Omental fat pad (tissue), 4 donors: ENCODE measurements at places on chromosomes 7 and 10.

DNA sequence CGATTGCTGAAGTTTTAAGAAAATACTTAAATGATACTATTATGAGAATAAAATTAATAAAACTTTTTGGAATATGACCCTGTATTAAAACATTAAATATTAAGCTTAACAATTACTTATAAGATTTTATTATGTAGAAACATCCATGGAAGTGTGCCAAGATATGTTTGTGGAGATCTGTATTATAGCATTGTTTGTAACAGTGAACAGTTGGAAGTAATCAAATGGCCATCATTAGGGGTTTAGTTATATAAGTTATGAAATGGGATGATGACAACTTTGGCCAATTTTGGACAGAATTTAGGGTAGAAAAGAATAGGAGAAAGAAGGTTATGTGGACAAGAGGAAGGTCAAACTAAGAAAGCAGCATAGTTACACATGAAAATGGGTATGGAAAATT lies 88.0 kb downstream of the AKAP9 start:
- DNase-seq, result no peak

- DNase-seq, result no peak
These were observed 10.1 kb downstream of the LIMK1 start for GRCh38 chr7:74093671-74094223.

DNA sequence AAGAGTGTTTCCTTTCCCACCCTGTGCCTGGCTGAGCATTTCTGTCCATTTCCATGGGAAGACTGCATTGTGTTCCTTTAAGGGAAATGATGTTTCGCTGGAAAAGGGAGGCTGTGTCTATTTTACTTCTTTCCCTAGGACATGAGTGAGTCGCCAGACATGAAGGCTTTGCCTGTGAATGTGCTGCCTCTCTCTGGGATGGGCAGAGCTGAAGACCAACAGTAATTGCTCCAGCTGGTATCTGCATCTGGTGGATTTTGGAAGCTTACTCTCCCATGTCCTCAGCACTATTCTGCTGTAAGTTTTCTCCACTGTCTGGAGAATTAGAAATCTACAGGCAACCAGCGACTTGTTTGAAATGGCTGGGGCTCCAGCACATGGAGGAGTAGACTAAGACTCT lies 264.6 kb upstream of the BMPER start:
- DNase-seq, result no peak

GRCh38 chr10:77571490-77571889 lies 66.1 kb downstream of the KCNMA1 start:
- no peak for DNase-seq
